Tongue (tissue), 3 donors: ENCODE measurements at places on chromosomes 5 and 9. TPM values are rescaled to one million over a fixed set of nuclear protein-coding genes. Genes with fewer than 3 reads are reported as not detected.

PFN3 gene
- total RNA-seq, result not detected

TRPM6 gene
- total RNA-seq, result 0.72 TPM

GADD45G gene
- total RNA-seq, result 22.2 TPM

RGS7BP gene
- total RNA-seq, result 2.2 TPM

DNA sequence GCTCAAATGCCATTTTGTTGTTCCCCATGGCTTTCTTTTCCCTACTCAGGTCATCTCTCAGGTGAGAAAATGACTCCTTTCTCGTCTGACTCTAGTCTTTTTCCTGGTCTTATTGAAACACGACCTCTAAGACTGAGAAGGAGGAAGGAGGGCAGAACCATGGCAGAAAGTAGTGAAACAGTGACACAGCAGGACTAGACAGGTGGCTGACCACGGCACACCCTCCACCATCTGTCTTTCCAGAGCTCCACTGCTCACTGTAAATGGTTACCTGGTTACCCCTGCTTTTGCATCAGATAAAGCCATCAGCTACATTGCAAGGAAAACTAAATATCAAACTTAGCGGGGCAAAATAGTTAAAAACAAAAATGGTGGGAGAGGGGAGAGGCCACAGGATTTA, 30.9 kb downstream of the NR4A3 start:
- DNase-seq, result no peak

GRCh38 chr9:72843520-72844439, 109.1 kb downstream of the ALDH1A1 start:
- peak; percentile 22 for DNase-seq

GRCh38 chr5:99104538-99105132, 175.8 kb upstream of the CHD1 start:
- peak; percentile 68 for DNase-seq

- no peak for DNase-seq
Observed at GRCh38 chr5:7329712-7330111, 66.2 kb upstream of the ADCY2 start.

GRCh38 chr5:179371681-179372680, 26.7 kb upstream of the ADAMTS2 start:
- peak; percentile 78 for DNase-seq

GRCh38 chr9:69660304-69660703, 11.9 kb downstream of the APBA1 start:
- no peak for DNase-seq

- peak; percentile 91 for DNase-seq
Observed at GRCh38 chr5:15785531-15785981, 285.6 kb downstream of the FBXL7 start.

DNA sequence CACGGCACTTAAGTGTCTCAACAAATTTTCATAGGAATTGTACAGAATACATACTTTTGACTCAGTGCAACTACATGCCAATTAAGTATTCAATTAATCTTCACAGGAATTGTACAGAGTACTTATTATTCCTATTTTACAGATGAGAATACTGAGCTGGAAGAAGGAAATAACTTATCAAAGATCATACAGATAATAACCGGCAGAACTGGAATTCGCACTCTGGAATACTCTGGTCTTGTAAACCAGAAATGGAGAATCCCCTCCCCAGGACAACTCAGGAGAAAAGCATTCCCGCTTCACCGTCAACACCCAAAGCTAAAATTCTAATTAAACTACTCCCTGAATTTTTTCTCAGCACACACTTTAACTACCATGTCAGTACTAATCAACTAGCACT, 112.7 kb downstream of the HOMER1 start:
- no peak for DNase-seq

GRCh38 chr5:134906811-134907210, 1.9 kb downstream of the PCBD2 start:
- DNase-seq, result no peak
